Aorta (tissue), 5 donors: ENCODE measurements at places on chromosomes 7 and 10.

DNA sequence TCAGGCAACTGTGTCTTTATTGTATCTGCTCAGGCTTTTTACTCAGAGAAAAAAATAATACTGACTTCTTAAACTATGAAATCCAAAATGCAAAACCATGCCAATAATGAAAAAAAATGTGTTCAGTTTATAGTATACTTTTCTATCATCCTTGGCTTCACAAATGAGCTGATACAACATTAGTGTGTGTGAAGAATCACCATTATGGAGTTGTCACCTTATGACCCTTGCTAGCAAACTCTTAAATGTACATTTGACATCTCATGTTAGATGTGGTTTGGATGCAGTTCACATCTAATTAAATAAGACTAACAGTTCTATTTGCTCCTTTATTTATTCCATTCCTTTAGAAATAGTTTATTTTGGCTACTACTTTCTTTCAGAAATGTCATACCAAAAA is 4.2 kb upstream of the OR2A2 start:
- no peak for DNase-seq

DNA sequence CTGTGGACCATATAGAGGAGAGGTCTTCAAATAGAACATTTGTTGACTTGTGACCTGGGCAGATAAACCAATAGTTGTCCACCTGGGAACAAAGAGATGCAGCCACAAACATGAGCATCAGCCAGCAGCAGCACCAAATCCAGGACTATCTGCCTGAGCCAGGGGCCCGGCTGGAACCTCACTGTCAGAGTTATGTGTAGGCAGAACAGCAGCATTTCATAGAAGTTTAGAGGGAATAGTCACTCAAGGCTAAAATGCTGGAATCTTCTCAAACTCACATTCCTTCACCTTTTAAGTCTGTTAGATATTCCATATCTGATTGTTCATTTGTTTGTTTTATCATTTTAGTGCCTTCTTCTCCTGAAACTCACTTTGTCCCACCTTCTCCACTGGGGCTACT is 72.2 kb upstream of the IL6 start:
- no peak for DNase-seq

- DNase-seq = no peak
Observed at GRCh38 chr10:11238893-11239292, 221.2 kb downstream of the CELF2 start.

- no peak for DNase-seq
Observed at GRCh38 chr10:116385994-116386809, 41.4 kb upstream of the PNLIPRP3 start.

GRCh38 chr7:91043186-91043585 is 221.0 kb upstream of the FZD1 start:
- no peak for DNase-seq

- DNase-seq = no peak
Observed at GRCh38 chr10:30943451-30943850, 88.2 kb downstream of the ZNF438 start.
